NCI-H1436 treated with DMSO at 0.1 percent for 48 hours (cell line): ENCODE measurements at places on chromosomes 1 and 21.

GRCh38 chr1:1599030-1599934 lies 653 bp downstream of the FNDC10 start:
- DNase-seq, result no peak

DNA sequence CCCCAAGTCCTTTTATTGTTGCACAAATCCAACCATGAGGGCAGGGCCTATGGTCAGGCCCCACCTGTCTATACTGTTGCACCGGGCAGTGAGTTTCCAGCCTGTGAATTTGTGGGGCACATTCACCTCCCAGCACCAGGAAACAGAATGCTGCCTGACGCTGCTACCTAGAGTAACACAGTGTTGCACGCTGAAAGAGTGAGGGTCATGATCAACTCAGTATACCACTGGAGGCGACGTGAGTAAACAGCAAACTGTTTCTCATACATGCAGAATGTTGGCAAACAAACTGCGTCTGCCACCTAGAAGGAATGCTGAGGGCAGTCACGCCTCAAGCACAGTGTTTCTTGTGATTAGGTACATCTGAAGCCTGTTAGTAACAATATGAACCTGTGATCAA lies 13.4 kb upstream of the LRRC47 start:
- DNase-seq, result no peak

- no peak for DNase-seq
These were observed 12.4 kb downstream of the ADAR start for GRCh38 chr1:154595621-154596020.

- no peak for DNase-seq
These were observed 9.6 kb downstream of the FNDC7 start for GRCh38 chr1:108722292-108722691.
